Bronchial smooth muscle cell (primary cell): ENCODE measurements at places on chromosomes 3 and 15. TPM values are rescaled to one million over a fixed set of nuclear protein-coding genes. Genes with fewer than 3 reads are reported as not detected.

Gene C3orf20
- not detected in 2 replicates for total RNA-seq

Gene RBP2
- not detected in 2 replicates for total RNA-seq

Gene SLC15A2
- total RNA-seq = under 0.01 and 0.43 TPM in 2 replicates

Gene TM4SF18
- total RNA-seq = under 0.01 TPM in 1 of 2 replicates, not detected in the other

Gene ACKR2
- 0.26 and 0.32 TPM in 2 replicates for total RNA-seq

Gene SPCS1
- total RNA-seq = 24.3 and 33.9 TPM in 2 replicates

Gene GRK7
- not detected in 2 replicates for total RNA-seq

Gene ISLR
- 152 and 214 TPM in 2 replicates for total RNA-seq

Gene CCDC9B
- 6.0 and 18.8 TPM in 2 replicates for total RNA-seq

Gene ACSBG1
- not detected in 2 replicates for total RNA-seq

Gene CLDN18
- total RNA-seq = not detected in 2 replicates

Gene ARHGEF26
- total RNA-seq = 0.09 and 0.95 TPM in 2 replicates

Gene ACP3
- total RNA-seq = 0.26 and 1.4 TPM in 2 replicates

Gene SI
- total RNA-seq = not detected in 2 replicates

Gene BCHE
- 0.77 and 10.4 TPM in 2 replicates for total RNA-seq

Gene NCKIPSD
- 8.4 and 9.4 TPM in 2 replicates for total RNA-seq

Gene NPAP1
- total RNA-seq = under 0.01 TPM in 1 of 2 replicates, not detected in the other

Gene EIF4E3
- 0.63 and 1.1 TPM in 2 replicates for total RNA-seq

Gene RLBP1
- not detected in 2 replicates for total RNA-seq

Gene SLCO3A1
- 4.1 and 4.9 TPM in 2 replicates for total RNA-seq

Gene NECTIN3
- 30.7 and 40.4 TPM in 2 replicates for total RNA-seq

Gene GNAT1
- total RNA-seq = not detected in 2 replicates

Gene CCR9
- total RNA-seq = not detected in 2 replicates

Gene TRPM1
- not detected in 2 replicates for total RNA-seq
